Kidney capillary endothelial cell (primary cell): ENCODE measurements at places on chromosomes 1 and 21.

- DNase-seq = no peak
These were observed 107.2 kb downstream of the RGS2 start for GRCh38 chr1:192916021-192916420.

GRCh38 chr1:112528076-112528475 is 19.3 kb downstream of the WNT2B start:
- no peak for DNase-seq

DNA sequence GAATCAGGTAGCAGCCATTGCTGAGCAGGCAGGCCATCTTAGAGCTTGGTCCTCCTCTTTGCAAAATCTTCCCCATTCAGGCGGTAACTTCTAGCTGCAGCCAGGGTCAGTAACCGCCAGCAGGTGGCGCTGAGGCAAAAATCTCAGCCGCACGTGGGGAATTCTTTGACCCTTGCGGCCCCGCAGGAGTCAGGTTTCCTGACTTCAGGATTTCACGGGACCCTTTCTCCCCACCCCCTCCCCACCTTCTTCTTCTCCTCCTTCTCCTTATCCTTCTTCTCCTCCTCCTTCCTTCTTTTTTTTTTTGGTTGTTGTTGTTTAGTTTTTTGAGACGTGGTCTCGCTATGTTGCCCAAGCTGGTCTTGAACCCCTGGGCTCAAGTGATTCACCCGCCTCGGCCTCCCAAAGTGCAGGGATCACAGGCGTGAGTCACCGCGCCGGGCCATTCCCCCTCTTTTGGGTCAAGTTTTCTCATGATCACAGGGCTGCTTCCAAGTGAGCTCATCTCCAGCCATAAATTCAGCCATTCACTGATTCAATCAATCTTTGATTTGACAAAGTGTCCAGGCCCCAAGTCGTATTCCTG is 33.4 kb upstream of the TENT5B start:
- peak; percentile 66 for DNase-seq

DNA sequence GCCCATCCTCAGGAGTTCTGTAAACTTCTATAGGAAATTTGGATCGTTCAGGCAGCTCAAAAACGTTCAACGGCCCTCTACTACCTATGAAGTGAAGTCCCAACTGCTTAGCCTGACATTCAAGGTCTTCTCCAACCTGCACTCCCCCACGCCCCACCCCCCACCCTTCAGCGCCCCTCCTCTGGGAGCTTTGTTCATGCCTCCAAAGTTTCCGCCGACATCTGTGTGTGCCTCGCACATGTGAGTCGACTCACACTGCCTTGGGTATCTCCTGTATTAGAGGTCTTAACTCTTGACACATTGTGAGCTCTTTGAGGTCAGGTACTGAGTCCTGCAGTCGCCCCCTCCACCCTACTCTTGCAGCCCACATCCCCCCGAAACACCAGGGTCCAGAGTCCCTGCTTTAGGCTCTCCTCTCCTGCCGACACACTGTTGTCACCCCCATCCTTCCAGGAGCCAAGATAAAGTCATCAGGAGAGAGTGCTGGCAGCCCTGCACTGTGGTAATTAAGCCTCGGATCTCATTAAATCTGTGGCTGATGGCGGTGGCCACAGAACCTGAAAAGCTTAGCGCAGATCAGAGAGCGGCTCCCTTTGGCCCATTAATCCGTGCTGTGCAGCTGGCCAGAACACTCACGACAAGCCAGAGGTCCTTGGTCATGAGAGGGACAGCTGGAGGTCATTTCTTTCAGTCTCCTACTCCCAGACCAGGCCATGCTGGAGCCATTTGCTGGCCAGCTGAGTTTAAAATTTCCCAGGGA is 1.4 kb upstream of the PAFAH2 start:
- DNase-seq = no peak

GRCh38 chr1:203512517-203512847 is 18.5 kb downstream of the OPTC start:
- DNase-seq = no peak

DNA sequence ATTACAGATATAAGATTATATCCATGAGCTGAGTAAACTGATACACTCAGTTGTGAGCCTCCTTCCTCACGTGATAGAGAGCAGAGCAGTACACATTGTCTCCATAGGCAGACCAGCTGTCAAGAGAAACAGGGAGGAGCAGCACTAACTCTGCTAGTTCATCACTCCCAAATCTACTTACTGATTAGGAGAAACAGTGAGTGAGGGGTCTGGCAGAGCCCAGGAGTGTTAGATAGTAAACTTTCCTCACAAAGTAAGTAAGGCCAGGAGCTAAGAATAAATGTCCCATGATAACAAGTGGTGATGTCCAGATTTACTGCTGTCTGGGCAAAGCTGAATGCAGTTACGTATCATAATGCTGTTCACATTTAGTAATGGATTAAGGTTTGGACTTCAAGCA is 168.6 kb upstream of the KCNK2 start:
- no peak for DNase-seq

GRCh38 chr1:115282807-115283208 is 55.2 kb downstream of the NGF start:
- no peak for DNase-seq

DNA sequence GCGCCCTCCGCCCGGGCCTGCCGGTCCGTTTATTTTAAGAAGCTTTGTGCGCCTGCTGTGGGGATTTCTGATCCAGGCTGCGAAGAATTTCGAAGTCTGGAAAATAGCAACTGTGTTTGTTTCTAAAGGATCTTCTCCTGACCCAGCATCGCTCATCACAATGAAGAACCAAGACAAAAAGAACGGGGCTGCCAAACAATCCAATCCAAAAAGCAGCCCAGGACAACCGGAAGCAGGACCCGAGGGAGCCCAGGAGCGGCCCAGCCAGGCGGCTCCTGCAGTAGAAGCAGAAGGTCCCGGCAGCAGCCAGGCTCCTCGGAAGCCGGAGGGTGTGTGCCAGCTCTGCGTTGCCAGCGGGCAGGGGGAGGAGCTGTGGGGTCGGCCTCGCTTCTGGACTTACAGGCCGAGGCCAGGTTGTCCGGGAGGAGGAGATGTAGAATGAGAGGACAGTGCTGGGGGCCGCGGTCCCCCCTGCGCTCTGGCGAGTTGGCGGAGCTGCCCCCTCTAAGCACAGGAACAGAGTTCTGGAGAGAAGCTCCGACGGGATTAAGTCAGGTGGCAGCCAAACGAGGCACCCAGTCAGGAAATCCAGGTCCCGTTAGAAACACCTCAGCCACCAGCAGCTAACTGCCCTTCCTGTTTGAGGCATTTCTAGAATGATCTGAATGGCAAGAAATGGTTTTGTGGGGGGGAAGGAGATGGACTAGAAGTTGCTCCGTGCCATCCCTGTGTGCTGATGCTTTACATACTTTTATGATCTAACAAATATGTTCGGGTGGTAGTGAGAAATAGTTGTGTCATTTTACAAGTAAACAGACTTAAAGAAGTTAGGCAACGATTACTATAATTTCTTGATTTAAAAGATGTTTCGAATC is 948 bp downstream of the TXLNA start:
- DNase-seq = peak; percentile 36

DNA sequence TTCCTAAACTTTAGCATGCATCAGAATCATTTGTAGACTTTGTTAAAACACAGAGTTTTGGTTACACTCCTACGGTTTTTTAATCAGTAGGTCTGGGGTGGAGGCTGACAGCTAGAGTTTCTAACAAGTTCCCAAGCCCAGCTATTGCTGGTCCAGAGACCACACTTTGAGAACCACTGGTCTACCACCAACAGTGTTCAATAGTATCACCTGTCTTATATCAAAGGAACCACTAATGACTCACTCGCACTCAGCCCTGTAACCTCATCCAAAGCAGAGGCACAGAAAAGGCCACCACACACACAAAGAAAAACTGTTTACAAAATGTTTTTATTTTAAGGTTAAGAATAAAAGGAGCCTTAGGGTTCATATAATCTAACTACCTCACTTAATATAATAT is 68.7 kb downstream of the HIVEP3 start:
- DNase-seq = no peak

GRCh38 chr1:72066431-72066830 is 215.9 kb downstream of the NEGR1 start:
- no peak for DNase-seq
